H4 (cell line): ENCODE measurements at places on chromosomes 1 and 21. TPM values are rescaled to one million over a fixed set of nuclear protein-coding genes. Genes with fewer than 3 reads are reported as not detected.

- no peak for DNase-seq
Observed at GRCh38 chr1:233844692-233845091, 59.8 kb upstream of the SLC35F3 start.

DNA sequence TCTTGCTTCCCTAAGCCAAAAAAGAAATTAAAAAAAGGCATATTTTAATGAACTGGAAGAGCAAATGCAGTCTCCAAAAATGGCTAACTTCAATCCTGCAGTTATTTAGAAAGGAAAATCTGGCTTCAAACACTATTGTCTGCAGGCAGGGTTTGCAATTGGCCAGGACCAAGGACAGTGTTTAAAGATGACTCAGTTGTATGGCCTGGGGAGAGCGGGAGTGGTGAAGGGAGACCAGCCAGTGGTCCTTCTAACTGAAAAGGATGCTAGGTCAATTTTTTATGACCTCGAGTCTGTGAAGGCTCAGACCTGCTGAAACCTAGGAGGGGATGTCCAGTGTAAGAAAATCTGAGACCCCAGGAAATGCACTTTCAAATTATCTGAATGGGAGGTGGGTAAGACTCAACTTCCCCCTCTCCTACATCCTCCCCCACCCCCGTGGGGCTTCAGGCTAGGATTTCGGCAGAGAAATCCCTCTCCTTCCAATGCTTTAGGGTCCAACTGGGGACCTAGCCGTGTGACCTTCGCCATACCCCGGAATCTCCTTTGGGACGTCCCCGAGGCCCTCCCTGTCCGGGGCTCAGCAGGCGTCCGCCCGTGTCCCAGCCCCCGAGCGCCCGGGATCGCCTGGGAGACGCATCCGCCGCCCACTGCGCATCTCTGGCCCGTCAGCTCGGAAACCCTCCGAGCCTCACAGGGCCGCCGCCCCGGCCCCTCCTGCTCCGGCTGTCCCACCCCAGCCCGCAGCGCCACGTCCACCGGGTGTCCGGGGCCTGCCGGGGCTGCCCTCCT lies 602 bp upstream of the RIMKLA start:
- DNase-seq = peak; percentile 33

GRCh38 chr1:184085667-184086066 lies 34.1 kb downstream of the TSEN15 start:
- no peak for DNase-seq

- peak; percentile 61 for DNase-seq
Observed at GRCh38 chr1:153509729-153510354, 25.9 kb downstream of the S100A6 start.

DNA sequence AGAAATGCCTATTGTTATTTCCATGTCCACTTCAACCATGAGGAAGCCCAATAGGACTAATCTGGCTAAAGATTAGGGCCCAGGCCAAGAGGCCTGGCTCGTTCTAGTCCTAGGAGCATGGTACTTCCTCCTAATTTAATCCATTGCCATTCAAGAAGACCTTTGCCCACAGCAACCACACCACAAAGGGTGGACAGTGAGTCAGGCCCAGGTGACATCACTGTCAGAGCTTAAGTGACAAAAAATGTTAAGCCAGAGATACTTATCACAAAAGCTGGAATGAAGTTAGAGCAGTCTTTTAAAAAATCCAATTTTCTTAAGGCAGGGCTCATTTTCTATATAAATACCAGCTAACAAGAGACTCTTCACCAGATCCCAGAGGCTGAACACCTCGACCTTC lies at the start of gene SPRR3:
TSS of gene SPRR3 (plus strand) at position 368 of the 400 bp plus-strand sequence. CDS start 1,272 bp downstream, outside the sequence.
- DNase-seq = no peak

- no peak for DNase-seq
Observed at GRCh38 chr1:204478172-204478899, 16.3 kb downstream of the PIK3C2B start.

DNA sequence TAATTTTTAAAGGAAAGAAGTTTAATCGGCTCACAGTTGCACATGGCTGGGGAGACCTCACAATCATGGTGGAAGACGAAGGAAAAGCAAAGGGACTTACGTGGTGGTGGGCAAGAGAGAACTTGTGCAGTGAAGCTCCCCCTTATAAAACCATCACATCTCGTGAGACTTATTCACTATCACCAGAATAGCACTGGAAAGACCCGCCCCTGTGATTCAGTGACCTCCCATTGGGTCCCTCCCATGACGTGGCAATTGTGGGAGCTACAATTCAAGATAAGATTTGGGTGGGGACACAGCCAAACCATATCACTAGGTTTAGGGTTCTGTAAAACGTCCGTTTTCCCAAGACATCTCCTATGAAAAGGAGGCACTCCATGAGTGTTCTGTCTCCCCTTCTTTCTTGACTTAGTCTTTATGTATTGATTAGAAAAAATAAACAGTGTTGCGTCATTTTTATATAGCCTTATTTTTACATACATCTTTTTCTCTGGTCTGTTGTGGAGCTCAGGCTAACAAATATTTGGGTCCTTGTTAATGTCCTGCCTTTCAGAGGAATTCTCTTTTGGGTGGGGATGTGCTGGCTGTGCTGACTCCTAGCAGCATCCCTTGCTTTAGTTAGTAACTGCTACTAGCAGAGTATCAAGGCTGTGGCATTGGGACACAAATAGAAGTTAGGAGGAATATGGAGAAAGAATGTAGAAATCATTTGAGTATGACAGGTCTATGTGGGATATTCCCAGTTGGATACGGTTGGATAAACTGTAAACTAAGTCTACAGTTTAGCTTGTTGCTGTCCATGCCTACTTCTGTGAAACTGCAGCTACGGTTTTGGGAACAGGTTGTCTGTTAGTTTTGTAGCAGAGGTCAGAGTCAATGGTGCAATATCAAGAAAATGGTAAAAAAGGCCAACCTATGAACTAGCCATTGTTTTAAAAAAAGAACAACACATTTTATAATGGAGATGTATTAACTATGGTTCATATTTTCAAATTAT lies 23.5 kb downstream of the BACH1 start:
- no peak for DNase-seq

DNA sequence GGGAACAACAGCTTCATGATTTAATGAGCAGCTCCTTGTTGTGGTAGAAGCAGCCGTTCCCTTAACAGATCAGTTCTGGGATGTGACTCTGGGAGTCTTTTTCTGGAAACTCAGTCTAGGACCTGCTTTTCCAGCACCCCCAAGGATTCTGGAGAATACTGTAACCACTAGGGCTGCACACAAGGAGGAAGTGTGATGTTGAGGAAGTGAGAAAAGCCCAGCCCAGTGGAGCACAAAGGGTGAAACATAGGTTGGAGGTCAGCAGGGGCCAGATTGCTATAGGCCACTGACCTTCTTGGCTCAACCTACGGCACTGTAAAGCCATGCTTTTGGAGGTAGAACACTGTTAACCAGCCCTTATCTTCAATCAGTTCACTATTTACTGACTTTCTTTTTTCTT lies 10.1 kb upstream of the PLA2G5 start:
- no peak for DNase-seq

DNA sequence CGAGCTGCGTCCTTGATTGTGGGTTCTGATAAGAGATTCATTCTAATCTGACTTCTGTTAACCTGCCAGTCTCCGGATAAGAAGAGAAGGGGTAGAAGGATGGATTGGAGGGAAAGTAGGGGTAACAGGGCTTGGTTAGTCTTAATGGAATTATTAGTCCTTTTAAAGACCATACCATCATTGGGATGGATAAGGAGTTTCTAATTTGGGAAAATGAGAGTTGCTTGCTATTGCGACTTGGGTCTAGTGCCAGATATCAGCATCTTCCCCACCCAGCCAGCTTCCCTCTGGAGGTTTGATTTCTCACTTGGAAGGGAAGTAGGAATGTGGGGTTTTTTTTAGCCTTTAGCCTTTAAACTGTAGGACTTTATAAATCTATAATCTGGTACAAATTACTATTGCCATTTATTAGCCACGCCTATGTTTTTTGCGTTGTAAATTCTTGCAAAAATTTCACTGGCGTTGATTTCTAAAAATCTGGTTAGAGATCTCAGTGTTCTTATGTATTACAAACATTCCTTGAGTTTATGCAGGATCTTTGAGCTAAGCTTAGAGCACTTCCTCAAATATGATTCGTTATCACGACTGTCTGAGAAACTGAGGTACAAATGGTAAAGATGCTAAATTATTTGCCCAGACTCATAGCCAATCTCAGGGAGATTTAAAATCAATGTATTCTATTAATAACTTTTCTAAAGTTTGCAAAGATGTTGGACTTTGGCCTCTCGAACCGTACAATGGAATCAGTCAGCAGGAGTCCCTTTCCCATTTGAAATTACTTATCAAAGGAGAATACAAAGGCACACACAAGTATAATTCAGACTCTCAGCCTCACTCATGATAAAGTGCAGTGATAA lies 1.3 kb downstream of the FAM20B start:
- no peak for DNase-seq

- DNase-seq = no peak
Observed at GRCh38 chr1:43267818-43268425, 1.9 kb upstream of the TMEM125 start.

GRCh38 chr1:11488201-11488770 lies 9.3 kb downstream of the DISP3 start:
- no peak for DNase-seq

DNA sequence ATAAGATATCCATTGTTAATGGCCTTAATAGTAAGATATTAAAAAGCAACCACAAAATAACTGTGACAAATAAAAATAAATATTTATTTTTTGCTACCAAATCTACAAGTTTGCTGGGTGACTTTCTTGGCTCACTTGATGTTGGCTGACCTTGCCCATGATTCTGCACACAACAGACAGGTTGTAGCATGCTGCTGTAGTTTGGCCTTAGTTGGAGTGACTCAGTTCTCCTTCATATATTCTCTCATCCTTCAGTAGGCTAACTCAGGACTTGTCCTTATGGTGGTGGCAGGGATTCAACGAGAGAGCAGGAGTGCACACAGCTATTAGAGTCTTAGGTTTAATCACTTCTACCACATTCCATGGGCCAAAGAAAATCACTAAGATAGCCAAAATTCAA lies 437.9 kb downstream of the MRPL39 start:
- DNase-seq = no peak

- no peak for DNase-seq
Observed at GRCh38 chr1:205907794-205908193, 35.5 kb downstream of the SLC26A9 start.

- DNase-seq = no peak
Observed at GRCh38 chr1:106780066-106780465, 276.4 kb upstream of the PRMT6 start.

DNA sequence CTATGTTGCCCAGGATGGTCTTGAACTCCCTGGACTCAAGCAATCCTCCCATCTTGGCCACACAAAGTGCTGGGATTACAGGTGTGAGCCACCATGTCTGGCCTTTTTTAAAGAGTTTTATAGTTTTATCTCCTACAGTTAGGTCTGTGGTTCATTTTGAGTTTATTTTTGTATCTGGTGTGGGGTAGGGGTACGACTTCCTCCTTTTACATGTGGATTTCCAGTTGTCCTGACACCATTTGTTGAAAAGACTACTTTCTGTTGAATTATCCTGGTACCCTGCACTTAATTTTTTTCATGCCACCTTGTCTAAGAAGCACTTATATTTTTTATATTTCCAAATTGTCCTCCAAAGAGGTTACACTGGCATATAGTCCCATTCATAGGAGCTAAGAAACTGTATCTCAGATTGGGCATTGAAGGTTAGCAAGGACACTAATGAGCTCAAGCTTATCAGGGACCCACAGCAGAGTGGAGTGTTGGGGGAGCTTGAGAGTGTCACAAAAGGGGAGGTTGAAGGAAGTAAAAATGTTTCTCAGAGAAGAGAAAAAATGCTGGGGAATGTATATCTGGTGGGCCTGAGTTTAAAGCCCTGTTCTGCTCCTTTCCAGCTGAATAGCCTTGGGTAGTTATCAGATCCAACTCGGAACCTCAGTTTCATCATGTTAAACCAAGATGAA lies 23.4 kb upstream of the MEF2D start:
- no peak for DNase-seq

DNA sequence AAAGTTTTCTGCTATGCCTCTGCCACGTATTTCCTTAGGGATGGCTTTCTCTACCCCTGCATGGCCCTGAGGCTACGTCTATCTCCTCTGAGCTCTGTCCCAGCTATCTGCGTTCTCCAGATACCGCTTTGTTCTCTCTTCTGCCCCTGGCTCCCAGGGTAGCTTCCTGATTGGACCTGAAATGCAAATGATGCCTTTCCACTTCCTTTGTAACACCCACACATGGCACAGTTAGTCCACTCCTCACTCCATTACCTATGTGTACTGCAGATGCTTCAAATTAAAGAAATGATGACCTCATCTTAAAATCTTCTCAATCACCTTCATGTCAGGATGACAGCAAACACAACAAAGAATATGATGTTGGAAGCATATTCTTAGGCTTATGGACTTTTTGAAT lies 138.6 kb upstream of the POGK start:
- no peak for DNase-seq

DNA sequence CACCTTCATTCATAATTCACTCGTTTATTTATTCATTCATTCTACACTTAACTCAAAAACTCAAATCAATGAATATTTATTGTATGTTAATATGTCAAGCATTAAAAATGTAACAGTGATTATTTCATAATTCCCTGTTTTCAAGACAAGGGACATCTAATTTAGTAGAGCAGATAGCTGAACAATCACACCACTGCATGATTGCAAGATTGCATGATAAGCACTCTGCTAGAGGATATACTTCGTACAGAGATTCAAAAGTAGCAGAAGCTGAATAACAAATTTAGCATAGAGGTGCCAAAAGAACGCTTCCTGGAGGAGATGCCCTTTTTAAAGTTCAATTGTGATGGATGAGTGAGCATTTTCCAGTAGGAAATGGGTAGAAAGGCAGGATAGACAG lies 190.6 kb upstream of the BEND5 start:
- DNase-seq = no peak

DNA sequence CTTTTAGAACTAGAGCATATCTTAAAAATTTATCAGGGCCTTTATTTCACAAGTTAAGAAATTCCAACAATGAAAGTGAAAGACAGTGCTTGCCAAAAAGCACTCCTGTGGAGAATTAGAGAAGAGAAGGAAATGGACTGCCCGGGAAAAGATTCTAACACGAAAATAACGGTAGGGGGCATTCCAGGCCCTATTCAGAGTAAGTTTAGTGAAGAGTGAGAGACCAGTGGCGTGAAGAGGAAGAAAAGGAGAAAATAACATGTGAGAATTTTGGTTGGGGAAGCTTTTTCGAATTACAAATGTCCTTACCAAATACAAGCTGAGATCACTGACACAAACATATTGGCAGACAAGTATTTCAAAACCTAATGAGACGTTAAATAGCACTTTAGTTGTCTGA lies 38.4 kb upstream of the RBM34 start:
- DNase-seq = no peak

- peak; percentile 86 for DNase-seq
Observed at GRCh38 chr1:10528066-10529014, 53.6 kb downstream of the PEX14 start.

Gene MAP3K7CL
- 2.9 and 4.0 TPM in 2 replicates for total RNA-seq

Gene LMX1A
- total RNA-seq = not detected in 2 replicates

Gene TSPAN1
- 0.64 and 0.66 TPM in 2 replicates for total RNA-seq

Gene BSND
- total RNA-seq = not detected in 2 replicates

Gene FCRL1
- total RNA-seq = not detected in 2 replicates

Gene C21orf91
- 8.4 and 10.5 TPM in 2 replicates for total RNA-seq

Gene PDE9A
- 2.7 and 6.4 TPM in 2 replicates for total RNA-seq

Gene LCE1A
- not detected in 2 replicates for total RNA-seq

Gene SPRR2F
- total RNA-seq = not detected in 2 replicates

Gene IGFN1
- 0.14 TPM in 1 of 2 replicates, not detected in the other for total RNA-seq
